ENCODE measurements at places on chromosomes 16 and 17.

- no peak for DNase-seq
Observed at GRCh38 chr16:80700558-80700957, 103.8 kb downstream of the CDYL2 start.

- no peak for DNase-seq
Observed at GRCh38 chr17:31390426-31390747, 1.1 kb upstream of the RAB11FIP4 start.

GRCh38 chr17:76197911-76198310 lies 42.4 kb downstream of the RNF157 start:
- no peak for DNase-seq

- no peak for DNase-seq
Observed at GRCh38 chr17:80408872-80409271, 6.1 kb upstream of the ENDOV start.
